ENCODE measurements at places on chromosomes 1 and 21.

- no peak for DNase-seq
Measured at GRCh38 chr1:2503554-2504224, 22.7 kb downstream of the PANK4 start.

GRCh38 chr1:161227196-161227871 is 1.5 kb downstream of the TOMM40L start:
- DNase-seq: peak; percentile 86

- no peak for DNase-seq
Measured at GRCh38 chr1:240287722-240288121, 196.0 kb downstream of the FMN2 start.

- no peak for DNase-seq
Measured at GRCh38 chr1:18978706-18979105, 22.2 kb upstream of the IFFO2 start.

- no peak for DNase-seq
Measured at GRCh38 chr1:201590474-201590873, 51.5 kb downstream of the NAV1 start.

GRCh38 chr1:160171980-160172379 is 18.4 kb upstream of the CASQ1 start:
- no peak for DNase-seq

- no peak for DNase-seq
Measured at GRCh38 chr1:110677526-110677925, 2.8 kb upstream of the KCNA3 start.

DNA sequence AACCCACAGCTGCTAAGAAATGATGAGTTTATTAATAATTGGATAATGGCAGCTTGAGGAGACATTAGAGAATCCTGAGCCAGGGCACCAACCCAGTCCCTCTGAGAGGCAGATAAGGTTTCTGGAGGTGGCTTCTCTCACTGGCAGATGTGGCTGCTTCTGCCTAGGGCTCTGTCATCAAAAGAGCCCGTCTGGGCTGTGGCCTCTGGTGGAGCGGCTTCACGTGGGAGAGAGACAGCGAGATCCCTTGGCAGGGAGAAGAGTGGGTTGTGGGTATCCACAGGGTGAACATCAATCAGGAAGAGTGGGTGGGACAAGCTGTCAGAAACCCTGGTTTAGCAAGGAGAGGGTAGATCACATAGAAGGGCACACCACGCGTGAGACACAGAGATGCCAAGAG is 30.0 kb downstream of the VWA5B1 start:
- no peak for DNase-seq

DNA sequence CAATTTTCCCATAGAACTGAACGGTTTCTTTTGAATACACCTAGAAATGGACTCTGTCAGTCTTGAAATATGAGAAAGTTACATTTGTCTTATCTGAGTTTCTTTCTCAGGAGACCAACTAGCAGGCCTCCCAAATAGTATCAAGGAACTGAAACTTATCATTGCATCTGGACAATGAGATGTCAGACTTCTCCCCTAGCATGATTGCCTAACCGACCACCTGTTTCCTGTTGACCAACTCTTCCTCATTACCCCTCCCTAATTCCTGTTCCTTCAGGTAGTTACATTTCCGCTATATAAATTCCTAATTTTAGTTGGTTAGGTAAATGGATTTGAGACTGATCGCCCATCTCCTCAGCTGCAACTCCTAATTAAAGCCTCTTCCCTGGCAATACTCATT is 1587.3 kb downstream of the NCAM2 start:
- DNase-seq: no peak

DNA sequence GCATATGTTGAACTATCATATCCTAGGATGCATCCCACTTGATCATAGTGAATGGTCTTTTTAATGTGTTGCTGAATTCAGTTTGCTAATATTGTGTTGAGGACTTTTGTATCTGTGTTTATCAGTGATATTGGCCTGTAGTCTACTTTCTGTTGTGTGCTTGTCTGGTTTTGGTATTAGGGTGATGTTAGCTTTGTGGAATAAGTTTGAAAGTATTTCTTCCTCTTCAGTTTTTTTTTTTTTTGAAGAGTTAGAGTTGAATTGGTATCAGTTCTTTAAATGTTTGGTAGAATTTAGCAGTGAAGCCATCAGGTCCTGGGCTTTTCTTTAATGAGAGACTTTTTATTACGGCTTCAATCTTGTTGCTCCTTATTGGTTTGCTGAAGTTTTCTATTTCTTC is 162.3 kb downstream of the VAV3 start:
- DNase-seq: no peak

DNA sequence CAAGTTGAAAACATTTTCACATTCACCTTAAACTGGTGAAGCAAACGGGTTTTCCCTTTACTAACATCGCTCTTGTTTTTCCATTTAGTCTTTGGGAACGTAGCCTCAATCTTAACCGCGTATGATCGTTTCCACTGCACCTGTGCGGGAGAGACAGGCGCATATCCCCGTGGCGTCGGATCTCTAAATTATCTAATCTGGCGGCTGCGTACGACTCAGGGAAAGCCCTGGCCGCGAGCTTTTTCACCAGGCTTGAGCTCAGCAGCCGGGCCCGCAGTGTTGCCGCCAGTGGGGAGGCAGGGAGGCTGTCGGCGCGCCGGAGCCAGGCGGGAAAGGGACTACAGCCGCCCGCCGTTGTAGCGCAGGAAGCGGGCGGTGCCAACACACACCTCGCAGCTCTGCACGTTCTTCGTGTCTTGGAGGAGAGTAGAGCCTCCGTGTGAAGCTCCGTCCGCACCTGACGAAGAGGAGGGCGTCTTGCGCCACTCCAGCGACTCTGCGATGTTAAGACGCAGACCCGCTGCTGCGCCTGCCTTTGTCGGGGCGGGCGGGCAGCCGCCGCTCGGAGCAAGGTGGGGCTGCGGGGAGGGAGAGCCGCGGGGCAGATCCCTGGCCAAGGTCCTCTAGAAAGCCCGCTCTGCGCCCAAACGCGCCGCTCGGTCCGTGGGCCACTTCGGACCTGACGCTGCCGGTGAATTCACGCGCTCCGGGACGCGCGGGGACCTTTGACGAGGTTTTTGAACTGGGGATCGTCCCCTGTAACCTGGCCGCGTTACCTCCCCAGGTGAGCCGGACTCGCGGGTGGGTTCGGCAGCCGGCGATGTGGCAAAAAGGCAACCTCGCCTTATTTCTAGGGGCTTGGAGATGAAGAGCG is 18.5 kb upstream of the TBX15 start:
- DNase-seq: no peak

- DNase-seq: no peak
Measured at GRCh38 chr1:175579956-175580750, 163.2 kb downstream of the TNR start.

DNA sequence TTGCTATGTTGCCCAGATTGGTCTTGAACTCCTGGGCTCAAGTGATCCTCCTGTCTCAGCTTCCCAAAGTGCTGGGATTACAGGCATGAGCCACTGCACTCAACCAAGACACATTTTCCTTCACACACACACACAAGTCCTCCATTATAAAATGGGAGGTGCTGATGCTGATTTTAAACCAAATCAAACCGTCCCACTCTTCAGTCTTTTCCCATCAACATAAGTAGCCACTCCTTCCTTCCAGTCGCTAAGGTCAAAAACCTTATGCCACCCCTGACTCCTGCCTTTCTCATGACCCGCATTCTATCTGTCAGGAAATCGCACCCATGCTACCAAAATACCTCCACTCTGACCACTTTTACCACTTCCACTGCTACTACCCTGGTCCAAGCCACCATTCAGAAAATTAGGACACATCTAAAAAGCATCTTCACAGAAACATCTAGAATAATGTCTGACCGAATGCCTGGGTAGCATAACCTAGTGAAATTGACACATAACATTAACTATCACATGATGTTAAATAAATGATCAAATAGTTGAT is 28.0 kb upstream of the IFNGR2 start:
- DNase-seq: no peak

DNA sequence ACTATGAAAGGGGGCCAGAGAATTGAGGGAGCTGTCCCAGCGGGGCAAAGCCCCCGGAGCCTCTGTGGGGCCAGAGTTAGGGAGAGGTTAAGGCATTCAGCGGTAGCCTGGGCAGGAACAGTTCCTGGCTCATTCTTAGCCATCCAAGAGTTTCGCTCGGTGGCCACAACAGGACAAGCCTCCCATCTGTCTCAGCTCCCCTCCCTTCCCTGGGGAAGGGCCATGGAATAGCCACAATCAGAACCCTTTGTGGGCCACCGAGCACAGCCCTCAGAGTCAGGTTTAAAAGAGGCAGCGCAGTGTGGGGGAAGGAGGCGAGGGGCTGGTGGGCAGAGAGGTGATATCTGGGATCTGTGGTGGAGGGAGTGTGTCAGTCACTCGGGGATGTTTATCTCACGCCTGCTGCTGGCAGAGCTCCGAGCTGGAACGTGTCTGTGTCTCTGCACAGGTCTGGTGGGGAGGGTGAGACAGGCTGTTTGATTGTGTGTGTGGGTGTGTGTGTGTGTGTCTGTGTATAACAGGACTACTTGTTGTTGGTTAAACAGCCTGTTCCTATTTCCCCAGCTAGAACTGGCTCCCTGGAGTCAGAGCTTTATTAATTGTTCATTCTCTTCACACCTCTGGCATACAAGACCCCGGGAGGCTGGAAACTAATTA is 49.6 kb upstream of the GOLT1A start:
- no peak for DNase-seq

- no peak for DNase-seq
Measured at GRCh38 chr1:180548686-180549317, 10.0 kb upstream of the OVAAL start.

- no peak for DNase-seq
Measured at GRCh38 chr1:47568763-47569162, 130.9 kb downstream of the FOXD2 start.

GRCh38 chr1:5887349-5887970 is 104.8 kb downstream of the NPHP4 start:
- DNase-seq: no peak

DNA sequence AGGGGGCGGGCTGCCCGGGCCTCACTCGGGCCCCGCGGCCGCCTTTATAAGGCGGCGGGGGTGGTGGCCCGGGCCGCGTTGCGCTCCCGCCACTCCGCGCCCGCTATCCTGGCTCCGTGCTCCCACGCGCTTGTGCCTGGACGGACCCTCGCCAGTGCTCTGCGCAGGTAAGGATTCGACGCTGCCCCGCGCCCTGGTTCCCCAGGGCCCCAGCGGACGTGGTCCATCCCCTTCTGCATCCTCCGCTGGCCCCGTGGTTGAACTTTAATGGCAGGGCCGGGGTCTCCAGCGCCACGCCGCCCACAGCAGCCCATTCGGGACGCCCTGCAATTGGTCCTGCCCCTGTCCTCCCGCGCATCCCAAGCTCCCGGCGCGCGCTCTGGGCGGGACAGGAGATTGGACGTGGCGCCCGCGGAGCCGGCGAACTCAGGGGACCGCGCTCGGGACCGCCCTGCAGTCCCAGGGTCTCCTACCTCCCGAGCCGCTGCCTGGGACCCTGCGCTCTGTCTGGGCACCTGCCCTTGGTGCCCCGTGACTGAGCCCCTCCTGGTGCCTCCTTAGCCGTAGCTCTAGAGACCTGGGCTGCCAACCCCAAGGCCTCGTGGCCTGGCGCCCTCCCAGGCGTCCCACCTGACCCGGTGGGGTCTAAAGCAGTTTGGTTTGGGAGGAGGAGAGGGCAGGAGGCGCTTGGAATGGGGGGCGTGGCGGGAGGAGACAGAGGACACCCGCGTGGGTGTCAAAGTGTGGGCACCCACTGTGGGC is at the start of gene ALPL:
Gene ALPL, plus strand, starts transcription at position 73 of the 762 bp plus-strand sequence. CDS start 44,659 bp downstream, outside the sequence.
- no peak for DNase-seq

DNA sequence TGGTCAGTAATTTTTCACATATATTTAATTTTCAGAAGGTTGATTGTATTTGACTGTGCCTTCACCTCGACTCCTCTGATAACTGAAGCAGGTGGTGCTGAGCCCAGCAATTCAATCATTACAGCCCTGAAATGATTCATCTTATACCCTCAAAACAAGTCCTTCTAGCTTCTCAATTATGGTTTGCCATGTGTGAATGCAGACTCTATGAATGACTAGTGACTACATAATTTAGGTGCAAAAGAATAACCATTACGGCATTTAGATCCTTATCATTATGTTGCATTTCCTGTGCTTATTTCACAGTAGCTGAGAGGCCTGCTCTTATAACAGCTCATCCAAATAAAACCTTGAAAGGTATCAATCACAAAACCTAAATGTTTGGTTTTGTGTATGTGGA is 54.0 kb upstream of the COL11A1 start:
- no peak for DNase-seq

DNA sequence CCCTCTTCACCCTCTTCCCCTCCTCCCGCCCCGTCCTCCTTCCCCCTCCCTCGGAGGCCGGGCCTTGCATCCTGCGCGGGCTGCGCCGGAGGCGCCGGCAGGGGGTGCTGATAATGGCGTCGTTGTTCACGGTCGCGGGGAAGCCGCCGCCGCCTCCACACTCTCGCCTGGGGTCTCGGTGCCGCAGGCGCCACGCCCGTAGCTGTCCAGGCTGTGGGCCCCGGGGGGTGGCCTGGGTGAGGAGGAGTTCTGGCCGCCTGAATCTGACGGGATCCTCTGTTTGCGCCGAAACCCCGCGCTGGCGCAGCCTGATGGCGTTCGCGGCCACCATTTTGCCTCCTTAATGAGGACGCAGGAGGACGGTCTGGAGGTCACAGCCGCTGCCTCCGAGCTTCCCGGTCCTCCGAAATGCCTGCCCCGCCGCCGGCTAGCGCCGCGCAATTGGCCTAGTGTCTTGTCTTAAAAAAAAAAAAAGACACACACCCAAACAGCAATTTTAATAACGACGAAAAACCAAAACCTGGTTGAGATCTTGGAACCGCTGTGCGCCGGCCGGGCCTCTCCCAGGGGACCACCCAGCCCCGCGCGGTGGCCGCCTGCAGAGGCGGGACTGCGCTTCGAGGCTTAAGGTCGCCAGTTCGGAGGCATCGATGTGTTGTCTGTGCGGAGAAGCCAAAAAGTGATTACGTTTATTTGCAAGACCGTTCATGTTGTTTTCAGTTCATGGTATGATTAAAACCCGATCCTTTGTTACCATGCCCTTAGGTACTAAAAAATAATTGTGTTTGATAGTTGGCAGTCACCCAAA is 106.6 kb upstream of the HNRNPU start:
- peak; percentile 81 for DNase-seq

DNA sequence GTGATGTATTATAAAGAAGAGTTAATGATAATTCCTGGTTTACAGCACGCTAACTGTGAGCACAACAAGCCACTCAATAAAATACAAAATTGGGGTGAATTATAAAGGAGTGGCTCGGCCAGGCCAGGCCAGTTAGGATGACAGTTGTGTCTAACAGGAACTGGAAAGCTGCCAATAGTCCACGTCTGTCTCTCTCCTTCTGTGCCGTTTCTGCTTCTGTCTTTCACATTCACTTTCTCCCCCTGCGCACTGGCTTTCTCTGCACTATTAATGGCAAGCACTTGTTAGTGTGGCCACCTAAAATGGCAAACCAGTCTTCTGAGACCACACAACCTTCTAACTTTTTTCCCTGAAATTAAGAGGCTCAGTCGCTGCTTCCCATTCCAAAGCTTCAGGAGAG is 394.3 kb downstream of the NTNG1 start:
- DNase-seq: no peak
